DMS79 treated with DMSO at 0.1 percent for 48 hours (cell line): ENCODE measurements at places on chromosomes 11 and 22.
A peak's percentile ranks its signal among the peaks of the same experiment; 100 is the strongest.

DNA sequence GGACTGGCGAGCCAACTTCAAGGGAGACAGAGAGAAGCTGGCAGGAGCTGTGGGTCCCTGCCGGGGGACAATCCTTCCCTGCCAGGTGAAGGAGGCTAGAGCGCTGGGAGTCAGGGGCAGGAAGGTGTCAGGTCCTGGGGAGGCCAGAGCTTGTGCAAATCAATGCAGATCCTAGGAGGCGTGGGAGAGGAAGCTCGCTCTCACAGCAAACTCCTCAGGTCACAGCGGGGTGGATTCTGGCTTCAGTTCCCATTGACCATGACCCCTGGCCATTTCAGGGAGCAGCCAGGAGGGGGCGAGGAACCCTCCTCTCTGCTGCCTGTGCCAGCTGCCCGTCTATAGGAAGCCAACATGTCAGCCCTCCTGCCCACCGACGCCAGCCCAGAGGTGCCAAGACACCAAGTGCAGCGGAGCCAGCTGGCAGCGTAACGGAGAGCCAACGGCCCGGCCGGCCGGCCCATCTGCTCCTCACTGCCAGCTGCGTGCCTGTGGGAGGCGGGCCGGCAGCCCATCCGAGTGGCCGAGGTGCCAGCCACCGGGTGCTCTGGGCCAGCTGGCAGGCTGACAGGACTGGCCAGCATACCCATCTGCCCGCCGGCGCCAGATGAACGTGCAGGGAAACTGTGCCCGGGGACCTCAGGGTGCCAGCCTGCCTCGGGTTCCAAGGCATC is 374.8 kb downstream of the MIAT start:
- DNase-seq = no peak

DNA sequence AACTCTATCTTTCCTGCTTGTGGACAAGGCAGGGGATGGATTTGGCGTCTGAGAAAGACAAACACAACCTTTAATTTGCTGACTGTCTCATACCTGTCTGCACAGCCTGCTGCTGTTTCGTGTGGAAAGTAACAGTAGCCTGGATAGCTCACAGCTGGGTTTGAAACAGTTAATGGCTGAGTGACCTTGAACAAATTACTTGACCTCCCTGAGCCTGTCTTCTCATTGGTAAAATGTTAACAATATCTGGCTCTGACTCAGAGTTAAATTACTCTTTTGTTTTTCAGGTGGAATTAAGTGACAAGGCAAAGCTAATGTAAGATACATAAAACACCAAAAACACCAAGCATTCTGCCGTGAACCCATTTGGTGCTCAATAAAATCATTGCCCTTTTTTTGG is 41.1 kb upstream of the ADA2 start:
- DNase-seq = no peak

- no peak for DNase-seq
These were observed 38.2 kb downstream of the SYTL2 start for GRCh38 chr11:85772695-85773094.

DNA sequence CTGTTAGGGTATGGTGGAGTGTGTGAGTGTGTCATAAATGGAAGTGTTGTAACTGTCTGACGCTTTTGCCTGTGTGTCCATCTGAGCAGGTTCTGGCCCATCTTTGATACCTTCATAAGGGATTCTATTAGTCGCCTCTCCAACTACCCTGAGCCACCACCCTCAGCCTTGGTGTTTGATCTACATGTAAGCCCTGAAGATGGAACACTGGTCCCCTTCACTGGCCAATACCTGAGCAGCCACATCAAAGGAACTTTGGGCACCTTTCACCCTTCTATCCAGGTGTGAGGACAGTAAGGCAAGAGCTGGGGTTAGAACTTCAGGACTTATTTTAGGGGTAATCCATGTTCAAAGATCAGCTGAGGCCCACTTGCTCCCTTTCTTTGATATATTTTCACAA is 51.0 kb downstream of the DNHD1 start:
- DNase-seq = no peak

DNA sequence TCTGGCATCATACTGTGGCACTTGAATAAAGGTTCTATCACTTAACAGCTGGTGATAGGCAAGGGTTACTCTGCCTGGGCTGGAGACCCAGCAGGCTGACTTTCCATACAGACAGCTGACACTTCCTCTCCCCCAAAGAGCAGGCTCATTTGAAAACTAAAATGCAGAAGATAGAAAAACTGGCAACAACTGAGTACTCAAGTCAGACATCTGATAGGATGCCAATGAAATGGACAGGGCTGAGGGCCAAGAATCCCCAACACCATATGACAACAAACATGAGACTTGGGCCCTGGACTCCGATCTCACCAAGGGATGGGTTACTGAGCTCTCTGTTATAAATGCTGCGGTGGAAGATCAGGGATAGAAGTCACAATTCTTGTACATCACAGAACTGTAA is 237.2 kb downstream of the LRRC4C start:
- DNase-seq = no peak

DNA sequence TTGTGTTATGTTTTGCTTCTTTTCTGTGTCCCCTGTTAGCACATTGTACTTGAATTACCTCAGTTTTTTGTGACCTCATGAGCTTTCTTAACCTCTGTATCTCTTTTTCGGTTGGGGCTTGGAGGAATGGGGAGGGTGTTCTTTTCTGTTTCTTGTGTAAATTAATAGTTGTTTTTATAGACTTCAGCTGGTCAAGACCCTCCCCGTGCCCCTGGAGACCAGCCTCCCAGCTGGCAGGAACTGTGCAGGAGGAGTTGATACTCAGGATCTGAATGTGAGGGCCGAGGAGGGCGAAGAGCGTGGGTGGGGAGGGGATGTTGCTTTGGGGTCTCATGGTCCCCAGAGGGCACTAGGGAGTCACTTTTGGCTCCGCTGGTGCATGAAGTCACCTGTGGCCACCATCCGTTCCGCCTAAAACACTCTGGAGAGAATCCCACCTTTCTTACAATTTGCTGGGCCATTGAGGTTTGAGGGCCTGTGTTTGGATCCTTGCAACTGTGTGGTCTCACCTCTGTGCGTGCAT is 44.3 kb upstream of the NNMT start:
- DNase-seq = peak; percentile 59

DNA sequence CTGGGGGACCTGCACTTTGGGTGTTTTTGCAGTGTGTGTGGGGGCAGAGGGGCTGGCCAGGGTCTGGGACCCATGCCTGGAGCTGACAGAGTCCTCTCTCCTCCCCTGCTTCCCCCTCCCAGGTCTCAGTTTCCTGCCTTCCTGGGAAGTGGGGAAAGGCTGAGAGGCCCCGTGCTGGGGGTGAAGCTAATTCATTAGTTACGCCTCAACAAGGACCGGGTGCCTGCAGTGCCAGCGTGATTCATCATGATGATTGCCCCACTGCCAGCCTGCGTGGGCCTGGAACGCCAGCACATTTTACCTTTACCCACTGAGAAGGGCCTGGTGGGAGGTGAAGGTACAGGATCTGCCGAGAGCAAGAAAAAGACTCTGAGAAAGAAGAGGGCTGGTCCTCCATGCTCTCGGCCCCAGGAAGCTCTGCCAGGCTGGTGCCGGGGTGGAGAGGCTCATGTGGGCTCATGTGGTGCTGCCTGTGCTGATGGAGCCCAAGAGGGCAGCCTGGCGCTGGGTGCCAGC is 2.9 kb upstream of the LRRC10B start:
- no peak for DNase-seq

GRCh38 chr11:34667810-34668582 is 47.1 kb downstream of the EHF start:
- no peak for DNase-seq
